ENCODE measurements at places on chromosomes 1 and 21. TPM values are rescaled to one million over a fixed set of nuclear protein-coding genes. Genes with fewer than 3 reads are reported as not detected.

Gene TMEM63A
- total RNA-seq: 79.7 TPM

Gene MFAP2
- 25.9 TPM for total RNA-seq

Gene TENT5C
- 2.5 TPM for total RNA-seq

Gene IFNLR1
- total RNA-seq: 0.22 TPM

Gene IGSF9
- 0.13 TPM for total RNA-seq

Gene INSRR
- total RNA-seq: 0.10 TPM

Gene CRYAA
- total RNA-seq: not detected

Gene NPHP4
- 37.6 TPM for total RNA-seq

Gene FYB2
- not detected for total RNA-seq

Gene YBEY
- total RNA-seq: 11.1 TPM

Gene RBM34
- total RNA-seq: 59.2 TPM

Gene OPTC
- total RNA-seq: not detected

Gene DUSP10
- total RNA-seq: 5.8 TPM

Gene TCEA3
- total RNA-seq: 8.3 TPM
